Upper lobe of right lung (tissue), 1 donor: ENCODE measurements at places on chromosomes 1 and 21. TPM values are rescaled to one million over a fixed set of nuclear protein-coding genes. Genes with fewer than 3 reads are reported as not detected.

Gene CRYBG2
- total RNA-seq = 6.9 TPM

Gene FNDC5
- total RNA-seq = 1.5 TPM

- DNase-seq = no peak
Measured at GRCh38 chr1:178898401-178898800, 27.5 kb upstream of the ANGPTL1 start.

DNA sequence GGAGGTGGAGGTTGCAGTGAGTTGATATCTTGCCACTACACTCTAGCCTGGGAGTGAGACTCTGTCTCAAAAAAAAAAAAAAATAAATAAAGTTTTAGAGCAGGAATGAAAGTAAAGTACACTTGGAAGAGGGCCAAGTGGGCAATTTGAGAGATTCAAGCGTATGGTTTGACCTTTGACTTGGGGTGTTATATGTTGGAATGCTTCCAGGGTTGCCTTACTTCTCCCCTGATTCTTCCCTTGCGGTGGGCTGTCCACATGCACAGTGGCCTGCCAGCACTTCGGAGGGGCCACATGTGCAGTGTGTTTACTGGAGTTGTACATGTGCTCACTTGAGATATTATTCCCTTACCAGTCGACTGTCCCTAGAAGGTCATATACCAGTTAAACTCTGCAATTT lies 295.5 kb upstream of the PROX1 start:
- no peak for DNase-seq

Gene HSPB7
- total RNA-seq = 10.7 TPM
